Renal cortical epithelial cell (primary cell): ENCODE measurements at places on chromosomes 2 and 18. TPM values are rescaled to one million over a fixed set of nuclear protein-coding genes. Genes with fewer than 3 reads are reported as not detected.

DNA sequence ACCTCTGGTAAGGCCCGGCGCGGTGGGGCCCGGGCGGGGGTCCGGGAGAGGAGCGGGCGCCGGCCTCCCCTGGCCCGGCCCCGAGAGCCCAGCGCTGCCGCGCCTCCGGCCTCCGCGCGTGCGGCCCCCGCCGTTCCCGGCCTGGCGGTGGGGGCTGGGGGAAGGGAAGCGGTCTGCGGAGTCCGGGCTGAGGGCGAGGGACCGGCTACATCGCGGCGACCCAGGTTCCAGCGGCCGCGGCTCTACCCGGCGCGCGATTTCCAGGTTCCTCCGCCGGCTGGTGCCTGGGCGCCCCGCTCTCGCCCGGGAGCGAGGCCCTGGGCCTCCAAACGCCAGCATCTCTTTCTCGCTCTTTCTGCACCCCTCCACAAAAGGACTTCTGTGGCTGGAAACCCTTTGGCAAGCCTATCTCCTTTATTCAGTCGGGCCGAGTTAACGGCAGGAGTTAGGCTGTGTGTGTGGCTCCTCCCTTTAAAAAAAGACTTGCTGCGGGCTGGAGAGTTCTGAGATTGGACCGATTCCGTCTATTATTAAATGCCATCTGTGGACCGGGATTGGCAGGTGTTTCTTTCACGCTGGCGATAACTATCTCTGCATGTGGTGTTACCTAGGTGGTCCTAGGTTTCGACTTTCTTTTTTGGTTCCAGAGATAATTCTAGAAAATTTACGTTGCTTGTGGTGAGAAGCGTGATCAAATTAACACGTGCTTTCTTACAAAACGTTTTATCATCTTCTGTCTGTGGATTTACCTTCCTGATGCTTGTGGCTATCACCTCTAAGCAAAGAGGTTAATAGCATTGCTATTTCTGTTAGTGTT lies 592 bp downstream of the ME2 start:
- peak; percentile 28 for DNase-seq

GRCh38 chr2:207819839-207820784 lies 50.4 kb upstream of the FZD5 start:
- peak; percentile 99 for DNase-seq

DNA sequence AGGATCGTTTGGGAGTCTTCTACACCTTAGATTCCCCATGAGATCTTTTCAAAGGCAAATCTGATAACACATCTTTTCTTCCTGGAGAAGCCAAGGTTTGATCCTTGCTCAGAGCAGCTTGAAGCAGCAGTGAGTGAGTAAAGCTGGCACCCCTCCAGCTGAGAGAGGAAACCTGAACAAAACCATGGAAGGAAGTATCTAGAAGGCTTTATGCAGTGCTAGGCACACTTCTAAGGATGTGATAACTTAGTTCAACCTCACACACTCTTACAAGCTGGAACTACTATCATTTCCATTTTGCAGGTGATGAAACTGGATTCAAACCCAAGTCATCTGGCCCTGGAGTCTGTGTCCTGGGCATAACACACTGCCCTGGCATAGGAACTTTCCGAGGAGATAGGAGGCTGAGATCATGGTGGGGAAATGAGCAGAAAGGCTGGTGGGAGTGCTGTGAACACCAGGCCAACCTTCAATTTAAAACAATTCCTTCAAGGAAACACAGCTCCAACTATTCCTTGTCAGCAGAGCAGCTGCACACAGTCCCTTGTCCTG lies 71.2 kb downstream of the CTAGE1 start:
- peak; percentile 61 for DNase-seq

Gene NEU4
- total RNA-seq, result 0.40 TPM in 1 of 2 replicates, not detected in the other

Gene VAMP5
- 1.6 and 5.6 TPM in 2 replicates for total RNA-seq
